ENCODE measurements at places on chromosomes 1 and 21.
A peak's percentile ranks its signal among the peaks of the same experiment; 100 is the strongest.

- DNase-seq, result no peak
These were observed 362.4 kb downstream of the NEGR1 start for GRCh38 chr1:71919811-71920509.

DNA sequence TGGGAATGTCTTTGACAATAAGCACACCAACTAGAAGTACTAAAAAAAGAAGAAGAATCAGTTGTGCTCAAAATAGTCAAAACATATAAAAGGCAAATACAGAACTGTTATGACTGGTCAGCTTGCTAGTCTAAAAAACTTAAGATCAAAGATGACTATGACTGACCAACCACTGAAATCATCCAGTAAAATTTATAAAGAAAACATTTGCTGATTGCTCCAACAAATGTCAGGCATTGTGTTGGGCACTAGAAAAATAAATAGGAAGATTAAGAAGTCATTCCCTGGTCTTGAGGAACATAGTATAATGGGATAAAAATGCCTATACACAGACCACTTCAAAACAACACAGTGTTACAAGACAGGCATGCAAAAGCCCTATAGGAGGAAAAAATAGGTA, 9.3 kb upstream of the ANGPTL3 start:
- DNase-seq, result no peak

- DNase-seq, result no peak
These were observed 940 bp upstream of the PLA2G2C start for GRCh38 chr1:20187103-20187812.

- no peak for DNase-seq
These were observed 8.1 kb upstream of the NTNG1 start for GRCh38 chr1:107132780-107133179.

DNA sequence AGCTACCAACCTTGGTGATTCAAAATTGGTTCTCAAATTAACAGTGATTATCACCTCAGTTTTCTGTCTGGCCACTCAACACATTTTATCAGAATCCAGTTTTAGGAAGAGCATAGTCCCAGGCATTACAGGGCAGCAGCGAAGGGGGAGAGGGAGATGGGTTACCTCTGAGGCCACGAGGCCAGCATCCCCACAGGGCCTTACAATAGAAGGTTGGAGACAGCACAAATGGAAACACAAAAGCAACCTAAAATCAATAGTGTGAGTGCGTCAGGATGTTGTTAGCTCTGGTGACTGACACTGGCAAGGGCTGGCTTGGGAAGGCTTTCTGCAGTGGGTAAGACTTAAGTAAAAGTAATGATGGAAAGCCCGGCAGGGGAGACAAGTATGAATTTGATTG, 79.5 kb downstream of the JAK1 start:
- no peak for DNase-seq

DNA sequence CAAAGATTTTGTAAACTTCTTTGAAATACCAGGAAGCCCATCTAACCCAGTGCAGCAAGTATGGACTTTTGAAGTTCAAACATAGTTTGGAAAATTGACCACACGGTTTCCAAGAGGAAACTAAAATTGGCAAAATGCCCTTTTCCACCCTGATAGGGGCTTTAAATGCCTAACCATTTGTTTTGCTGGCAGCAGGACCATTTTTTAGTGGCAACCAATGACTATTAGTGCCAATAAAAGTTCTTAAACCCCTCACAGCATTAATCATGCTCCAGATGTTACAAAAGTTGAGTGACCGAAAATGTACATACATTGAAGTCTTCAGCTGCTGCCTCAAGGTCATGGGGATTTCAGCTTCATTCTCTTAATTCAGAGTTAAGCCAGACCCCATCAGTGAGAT, 46.4 kb upstream of the ENAH start:
- DNase-seq, result no peak

- DNase-seq, result no peak
These were observed 71.8 kb downstream of the EPHB2 start for GRCh38 chr1:22782406-22782805.

- no peak for DNase-seq
These were observed 29.7 kb upstream of the LGALS8 start for GRCh38 chr1:236494082-236494481.

GRCh38 chr1:85850238-85850637, 142.0 kb upstream of the ZNHIT6 start:
- peak; percentile 53 for DNase-seq

DNA sequence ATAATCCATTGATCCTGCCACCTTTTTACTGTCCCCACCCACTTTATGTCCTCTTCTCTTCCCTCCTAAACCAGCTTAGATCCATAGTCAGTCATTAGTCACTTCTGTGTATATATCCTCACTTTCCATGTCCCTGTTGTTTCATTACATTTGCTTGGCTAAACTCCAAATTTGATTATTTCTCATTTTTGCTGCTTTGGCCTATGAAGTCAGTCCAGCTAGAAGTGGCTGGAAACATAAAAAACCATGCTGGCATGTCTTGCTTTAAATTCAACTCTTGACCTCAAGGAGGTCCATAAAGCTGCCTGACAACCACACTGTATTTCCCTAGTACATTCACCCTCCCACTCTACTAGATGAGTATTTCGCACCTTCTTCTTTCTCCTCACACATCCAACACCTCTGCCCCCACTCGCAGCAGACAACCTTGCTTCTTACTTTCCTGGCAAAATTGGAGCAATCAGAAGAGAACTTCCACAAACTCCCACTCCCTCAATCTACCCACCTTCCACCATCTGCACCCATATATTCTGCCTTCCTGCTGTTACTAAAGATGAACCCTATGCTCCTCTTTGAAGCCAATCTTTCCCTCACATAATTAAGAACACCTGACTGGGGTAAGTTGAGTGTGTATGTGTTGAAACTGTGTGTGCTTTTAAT, 72.1 kb downstream of the ZNF648 start:
- no peak for DNase-seq

DNA sequence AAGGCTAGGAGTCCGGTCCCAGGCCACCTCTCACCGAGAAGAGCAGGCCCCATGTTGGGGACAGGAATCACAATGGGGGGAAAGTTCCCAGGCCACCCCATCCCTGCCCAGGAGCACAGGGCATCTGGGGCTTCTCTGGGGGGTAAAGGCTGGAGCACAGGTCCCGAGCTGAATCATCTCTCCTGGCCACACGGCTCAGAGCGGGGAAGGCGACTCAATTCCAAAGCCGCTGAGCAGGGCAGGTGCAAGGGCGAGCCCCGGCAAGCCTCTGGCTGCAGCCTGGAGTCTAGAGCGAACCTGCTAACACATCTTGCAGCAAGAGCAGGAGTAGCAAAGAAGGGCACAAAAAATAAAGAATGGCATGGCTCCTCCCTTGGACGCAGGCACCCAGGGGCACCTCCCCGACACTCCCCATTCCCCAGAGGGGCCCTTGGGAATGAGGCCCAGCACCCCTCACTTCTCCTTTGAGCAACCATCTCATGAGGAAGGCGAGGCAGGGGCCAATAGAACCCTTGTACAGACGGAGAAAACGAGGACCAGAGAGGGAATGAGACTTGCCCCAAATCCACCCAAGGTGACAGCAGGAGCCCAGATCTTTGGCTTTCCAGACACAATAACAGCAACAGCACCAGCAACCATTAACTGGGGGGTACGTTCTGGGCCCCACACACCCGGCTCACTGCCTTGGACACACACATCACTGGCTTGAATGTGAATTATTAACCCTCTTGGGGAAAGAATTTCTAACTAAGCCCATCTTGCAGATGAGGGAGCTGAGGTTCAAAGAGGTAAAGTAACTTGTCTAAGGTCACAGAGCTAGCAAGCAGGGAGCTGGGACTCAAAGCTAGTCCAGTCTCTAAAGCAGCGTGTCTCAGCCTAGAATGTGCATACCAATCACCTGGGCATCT, 20.7 kb upstream of the ALDH4A1 start:
- DNase-seq, result no peak

- DNase-seq, result no peak
These were observed 26.5 kb downstream of the SSBP3 start for GRCh38 chr1:54379555-54380289.

DNA sequence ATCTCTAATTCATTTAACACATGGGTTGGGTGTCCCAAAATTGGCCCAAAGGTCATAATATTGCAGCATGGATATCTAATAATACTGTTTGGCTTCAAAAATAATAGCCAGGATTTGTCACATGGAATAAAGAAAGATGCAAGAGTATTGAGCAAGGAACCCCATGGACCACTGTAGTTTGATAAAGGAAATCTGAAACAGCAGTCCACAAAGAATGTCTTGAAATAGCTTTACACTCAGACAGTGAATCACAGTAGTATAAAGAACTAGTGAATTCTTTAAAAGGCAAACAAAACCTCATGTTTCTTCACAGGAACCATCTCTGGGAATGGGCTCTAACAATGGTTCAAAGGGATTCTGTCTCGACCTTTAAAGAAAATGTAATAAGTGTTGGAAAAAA, 576.1 kb upstream of the ZRANB2 start:
- no peak for DNase-seq

DNA sequence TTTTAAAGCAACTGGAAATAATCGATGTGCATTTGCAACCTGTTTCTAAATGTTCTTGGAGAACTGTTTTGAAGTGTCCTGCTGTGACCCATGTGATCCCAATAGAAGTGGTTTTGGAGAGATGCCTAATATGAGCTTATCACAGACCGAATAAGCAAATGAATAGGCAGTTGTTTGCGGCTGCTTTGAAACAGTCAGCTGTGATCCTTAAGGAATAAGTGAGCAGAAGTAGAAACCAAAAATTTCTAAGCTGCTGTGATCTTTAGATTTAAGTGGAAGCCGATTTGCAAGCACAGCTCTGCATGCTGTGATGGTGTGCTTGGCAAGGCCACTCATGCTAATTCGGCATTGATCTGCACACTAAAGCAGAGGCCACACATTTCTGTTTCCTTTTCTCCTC, 329.5 kb upstream of the DUSP10 start:
- no peak for DNase-seq

DNA sequence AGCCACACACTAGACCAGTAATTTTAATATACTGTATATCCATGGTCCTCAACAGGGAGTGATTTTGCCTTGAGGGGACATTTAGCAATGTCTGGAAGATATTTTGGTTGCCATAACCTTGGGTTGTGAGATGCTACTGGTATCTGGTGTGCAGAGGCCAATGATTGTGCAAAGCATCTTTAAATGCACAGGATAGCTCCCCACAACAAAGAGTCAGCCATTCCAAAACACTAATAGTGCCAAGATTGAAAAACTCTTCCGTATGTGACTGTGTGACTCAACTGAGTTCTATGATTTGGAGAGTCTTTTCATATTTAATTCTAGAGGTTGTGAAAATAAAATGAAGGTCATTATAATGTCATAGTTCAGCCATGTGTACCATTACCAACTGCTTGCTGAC, 141.4 kb upstream of the CACYBP start:
- no peak for DNase-seq

GRCh38 chr1:115337633-115338456, at the start of gene NGF:
Gene NGF, minus strand, starts transcription at chr1:115338249. Its CDS starts 51,454 bp downstream, at chr1:115286795.
- peak; percentile 49 for DNase-seq

GRCh38 chr1:38178216-38178615, 131.6 kb upstream of the POU3F1 start:
- no peak for DNase-seq

DNA sequence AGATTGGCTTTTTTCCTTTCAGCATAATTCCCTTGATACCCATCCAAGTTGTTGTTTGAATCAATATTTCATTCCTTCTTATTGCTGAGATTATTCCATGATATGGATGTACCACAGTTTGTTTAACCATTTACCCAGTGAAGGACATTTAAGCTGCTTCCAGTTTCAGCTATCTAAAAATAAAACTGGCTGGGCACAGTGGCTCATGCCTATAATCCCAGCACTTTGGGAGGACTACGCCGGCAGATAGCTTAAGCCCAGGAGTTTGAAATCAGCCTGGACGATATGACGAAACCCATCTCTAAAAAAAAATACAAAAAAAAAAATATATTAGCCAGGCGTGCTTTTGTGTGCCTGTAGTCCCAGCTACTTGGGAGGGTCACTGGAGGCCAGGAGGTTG, 32.6 kb downstream of the SEMA6C start:
- no peak for DNase-seq

- no peak for DNase-seq
These were observed 366.9 kb upstream of the USP24 start for GRCh38 chr1:55582084-55582483.

- DNase-seq, result no peak
These were observed 71.5 kb downstream of the UMODL1 start for GRCh38 chr21:42142627-42143026.

DNA sequence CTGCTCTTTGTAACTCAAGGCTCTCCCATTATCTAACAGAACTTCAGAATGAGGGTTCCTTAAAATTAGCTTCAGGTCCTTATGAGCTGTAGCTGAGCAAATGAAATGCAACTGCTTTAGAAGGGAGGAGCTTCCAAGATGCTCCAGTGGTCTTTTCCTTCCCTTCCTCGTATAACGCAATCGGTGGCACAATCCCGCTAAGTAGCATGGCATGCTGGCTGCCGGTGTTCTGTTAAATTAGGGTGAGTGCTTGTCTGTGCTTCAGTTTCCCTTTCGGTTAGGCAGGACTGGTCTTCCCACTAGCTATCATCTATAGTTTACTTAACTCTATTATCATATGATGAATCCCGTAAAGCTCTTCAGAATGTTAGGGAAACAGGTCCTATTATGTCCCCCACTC, 917 bp downstream of the KIAA0040 start:
- no peak for DNase-seq

DNA sequence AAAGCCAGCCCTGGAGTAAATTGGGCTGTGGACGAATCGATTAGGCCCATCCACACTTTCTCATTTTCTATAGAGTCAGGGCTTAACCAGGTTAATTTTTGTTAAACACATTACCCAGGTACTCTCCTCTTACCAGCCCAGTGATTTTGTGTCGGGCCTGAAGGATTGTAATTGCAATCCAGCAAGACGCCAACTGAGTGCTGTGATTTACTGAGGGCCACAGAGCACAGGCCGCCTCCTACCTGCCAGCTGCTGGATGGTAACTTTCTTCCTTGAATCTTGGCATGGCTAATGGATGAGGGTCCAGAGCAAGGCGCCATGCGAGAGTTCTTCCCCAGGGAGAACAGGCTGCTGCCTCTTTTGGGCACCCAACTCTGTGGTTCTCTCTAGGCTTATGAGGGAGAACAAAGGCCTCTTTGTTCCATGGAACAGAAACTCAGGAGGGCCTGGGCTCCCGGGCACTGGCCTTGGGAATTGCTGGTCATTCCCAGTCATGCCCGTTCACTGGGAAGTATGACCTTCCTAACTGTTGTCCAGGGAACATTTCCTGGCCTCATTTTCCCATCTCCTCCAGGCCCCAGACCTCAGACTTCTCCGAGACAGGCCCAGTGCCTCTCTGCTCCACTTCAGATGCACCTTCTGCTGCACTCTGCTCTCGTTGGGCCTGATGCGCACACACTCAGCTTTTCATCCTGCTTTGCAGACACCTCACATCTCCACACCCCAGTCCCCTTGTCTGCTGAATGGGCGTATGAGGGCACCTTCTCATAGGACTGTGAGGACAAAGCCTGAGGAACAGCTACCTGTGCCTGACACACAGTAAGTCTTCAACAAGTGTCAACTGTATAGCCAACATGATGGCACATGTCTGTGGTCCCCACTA, 57.3 kb downstream of the SYF2 start:
- no peak for DNase-seq
